ENCODE measurements at places on chromosomes 2 and 18. TPM values are rescaled to one million over a fixed set of nuclear protein-coding genes. Genes with fewer than 3 reads are reported as not detected.

RAD51AP2 gene
- total RNA-seq = not detected

DNA sequence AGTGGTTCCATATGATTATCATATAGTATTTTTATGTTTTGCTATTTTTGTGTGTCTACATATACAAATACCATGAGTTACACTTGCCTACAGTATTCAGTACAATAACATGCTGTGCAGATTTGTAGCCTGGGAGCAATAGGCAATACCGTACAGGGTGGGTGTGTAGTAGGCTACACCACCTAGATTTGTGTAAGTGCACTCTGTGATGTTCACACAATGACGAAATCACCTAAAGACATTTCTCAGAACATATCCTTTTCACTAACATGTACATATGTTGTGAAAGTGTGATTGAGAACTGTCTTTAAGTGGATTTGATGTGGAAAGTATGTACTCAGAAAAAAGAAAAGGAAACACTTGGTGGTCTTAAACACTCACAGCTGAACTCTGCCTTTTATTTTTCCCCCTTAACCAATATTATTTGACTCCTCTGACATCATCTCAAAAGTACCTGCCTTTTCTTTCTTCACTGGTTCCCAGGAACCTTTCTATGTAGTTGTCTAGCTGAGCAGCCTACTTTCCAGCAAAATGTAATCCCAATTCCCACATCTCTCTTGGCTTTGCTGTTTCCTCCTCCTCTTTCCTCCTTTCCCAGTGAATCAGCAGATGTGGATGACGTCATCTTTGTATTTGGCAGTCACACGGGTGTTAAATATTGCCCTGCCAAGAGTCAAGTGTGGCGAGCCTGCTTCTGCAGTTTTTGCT lies 47.7 kb downstream of the OSBPL6 start:
- no peak overlapping the region for H3K4me3 ChIP-seq
- H3K36me3 ChIP-seq = no peaks in the 10 kb centered on the region
- no peaks in the 10 kb centered on the region for H3K4me1 ChIP-seq
- DNase-seq = no peak
- no peak overlapping the region for H3K27ac ChIP-seq
- H3K27me3 ChIP-seq = peaks cover 8% of the 10 kb centered on the region

GRCh38 chr2:104473546-104473945 lies 380.4 kb upstream of the POU3F3 start:
- no peak overlapping the region for H3K27ac ChIP-seq
- no peaks in the 10 kb centered on the region for H3K36me3 ChIP-seq
- H3K27me3 ChIP-seq = peaks cover 2% of the 10 kb centered on the region
- H3K4me3 ChIP-seq = no peak overlapping the region

GRCh38 chr2:100653449-100654035 lies 90.7 kb downstream of the PDCL3 start:
- H3K4me1 ChIP-seq = peaks cover 27% of the 10 kb centered on the region
- H3K27me3 ChIP-seq = no peaks in the 10 kb centered on the region
- H3K36me3 ChIP-seq = no peaks in the 10 kb centered on the region
- no peak overlapping the region for H3K4me3 ChIP-seq
- no peak for DNase-seq

DNA sequence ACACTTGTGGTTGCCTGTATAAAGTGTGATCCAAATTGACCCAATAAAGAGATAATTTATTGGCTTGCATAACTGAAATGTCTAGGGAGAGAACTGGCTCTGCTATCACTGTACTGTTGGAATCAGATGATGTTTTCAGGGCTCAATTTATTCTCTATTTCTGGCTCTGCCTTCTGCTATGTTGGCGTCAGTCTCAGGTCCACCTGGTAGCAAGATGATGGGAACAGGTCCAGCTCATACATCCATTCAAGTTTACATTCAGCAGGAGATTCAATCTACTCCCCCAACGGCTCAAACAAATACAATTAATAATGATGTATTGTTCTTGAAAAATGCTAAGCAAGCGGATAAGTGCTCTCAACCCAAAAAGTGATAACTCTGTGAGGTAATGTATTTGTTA lies 297.7 kb upstream of the SYT4 start:
- no peak for DNase-seq
- H3K36me3 ChIP-seq = no peaks in the 10 kb centered on the region
- no peak overlapping the region for H3K4me3 ChIP-seq
- H3K4me1 ChIP-seq = no peaks in the 10 kb centered on the region
- peaks cover under 1% of the 10 kb centered on the region for H3K27me3 ChIP-seq
